ENCODE measurements at places on chromosomes 5 and 9.
A peak's percentile ranks its signal among the peaks of the same experiment; 100 is the strongest.

DNA sequence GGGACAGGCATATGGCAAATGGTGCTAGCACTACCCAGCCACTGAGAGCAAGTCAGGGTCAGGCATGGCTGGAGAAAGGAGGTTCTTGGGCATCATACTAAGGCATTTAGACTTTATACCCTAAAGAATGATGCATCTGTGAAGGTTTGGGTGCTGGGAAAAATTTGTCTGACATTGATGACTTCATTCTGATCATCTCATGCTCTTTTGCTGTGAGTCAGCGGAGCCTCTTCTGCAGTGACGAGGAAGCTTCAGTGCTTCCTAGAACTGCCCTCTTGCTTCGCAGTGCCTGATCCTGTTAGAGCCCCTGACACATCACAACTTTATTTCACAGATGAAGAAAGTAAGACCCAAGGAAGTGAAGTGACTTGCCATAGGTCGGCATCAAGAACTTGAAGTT is 266.6 kb upstream of the GAS1 start:
- no peak for DNase-seq

GRCh38 chr5:176642675-176643490 is 4.4 kb upstream of the TSPAN17 start:
- DNase-seq: no peak

GRCh38 chr5:33067291-33067690 is 356.2 kb downstream of the NPR3 start:
- no peak for DNase-seq

- no peak for DNase-seq
Measured at GRCh38 chr9:134614256-134614655, 27.3 kb upstream of the COL5A1 start.

DNA sequence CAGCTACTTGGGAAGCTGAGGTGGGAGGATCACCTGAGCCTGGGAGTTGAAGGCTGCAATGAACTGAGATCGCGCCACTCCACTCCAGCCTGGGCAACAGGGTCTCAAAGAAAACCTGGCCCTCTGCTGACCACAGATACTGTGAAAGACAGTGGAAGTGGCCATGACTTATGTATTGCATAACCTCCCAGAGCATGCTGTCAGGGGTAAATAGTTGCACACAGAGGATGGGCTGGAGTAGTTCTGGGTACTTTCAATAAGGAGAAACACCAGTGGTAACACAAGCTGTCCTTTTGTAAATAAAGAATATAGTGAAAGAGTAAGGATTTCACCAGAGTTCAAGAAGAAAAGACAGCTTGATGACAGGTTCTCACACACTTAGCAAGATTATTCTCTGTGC is 1.8 kb downstream of the ACER2 start:
- DNase-seq: no peak

DNA sequence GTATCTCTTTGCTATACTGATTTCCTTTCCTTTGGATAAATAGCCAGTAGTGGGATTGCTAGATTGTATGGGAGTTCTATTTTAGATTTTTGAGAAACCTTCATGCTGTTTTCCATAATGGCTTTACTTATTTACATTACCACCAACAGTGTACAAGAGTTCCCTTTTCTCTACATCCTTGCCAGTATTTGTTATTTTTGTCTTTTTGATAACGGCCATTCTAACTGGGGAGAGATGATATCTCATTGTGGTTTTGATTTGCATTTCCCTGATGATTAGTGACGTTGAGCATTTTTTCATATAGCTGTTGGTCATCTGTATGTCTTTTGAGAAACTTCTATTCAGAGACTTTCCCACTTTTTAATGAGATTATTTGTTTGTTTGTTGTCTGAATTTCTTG is 25.8 kb downstream of the NADK2 start:
- DNase-seq: no peak

GRCh38 chr5:141322261-141322660 is 1.7 kb upstream of the TAF7 start:
- no peak for DNase-seq

GRCh38 chr5:96563816-96564215 is 98.4 kb upstream of the CAST start:
- no peak for DNase-seq

DNA sequence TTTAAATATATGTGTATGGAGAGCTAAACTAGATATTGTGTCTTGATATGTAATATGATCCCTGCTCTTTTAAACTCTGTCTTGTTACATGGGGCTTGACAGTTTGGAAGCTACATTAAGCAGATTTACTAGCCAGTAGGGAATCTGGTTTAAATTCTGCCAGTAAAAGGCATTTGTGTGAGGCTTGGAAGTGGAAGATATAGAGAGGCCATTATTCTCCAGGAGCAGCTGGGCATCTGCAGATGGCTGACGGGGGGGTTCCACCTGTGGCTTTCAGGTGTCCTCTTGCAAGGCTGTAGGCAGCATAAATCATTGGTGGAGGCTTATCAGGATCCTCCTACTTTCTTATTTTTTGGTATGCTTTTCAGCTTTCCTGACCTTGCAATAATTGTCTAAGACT is 179.1 kb upstream of the FBXL7 start:
- no peak for DNase-seq

DNA sequence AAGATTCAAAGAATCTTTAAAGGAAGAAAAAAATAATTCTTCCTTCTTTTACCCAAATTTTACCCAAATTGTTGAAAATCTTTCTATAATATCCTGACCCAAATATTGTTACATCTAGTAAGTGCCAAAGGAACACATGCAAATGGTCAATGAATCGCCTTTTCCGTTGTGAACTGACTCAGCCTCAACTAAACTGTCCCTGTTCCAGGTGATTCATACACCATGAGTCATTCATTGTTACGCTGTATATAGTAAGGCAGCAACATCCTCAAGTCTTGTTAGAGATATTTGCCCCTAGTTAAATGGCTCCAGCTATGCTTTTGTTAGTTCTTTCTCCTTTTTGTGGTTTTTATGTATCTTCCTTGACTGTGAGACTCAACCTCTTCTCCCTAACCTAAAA is 9.7 kb downstream of the PTGER4 start:
- no peak for DNase-seq

DNA sequence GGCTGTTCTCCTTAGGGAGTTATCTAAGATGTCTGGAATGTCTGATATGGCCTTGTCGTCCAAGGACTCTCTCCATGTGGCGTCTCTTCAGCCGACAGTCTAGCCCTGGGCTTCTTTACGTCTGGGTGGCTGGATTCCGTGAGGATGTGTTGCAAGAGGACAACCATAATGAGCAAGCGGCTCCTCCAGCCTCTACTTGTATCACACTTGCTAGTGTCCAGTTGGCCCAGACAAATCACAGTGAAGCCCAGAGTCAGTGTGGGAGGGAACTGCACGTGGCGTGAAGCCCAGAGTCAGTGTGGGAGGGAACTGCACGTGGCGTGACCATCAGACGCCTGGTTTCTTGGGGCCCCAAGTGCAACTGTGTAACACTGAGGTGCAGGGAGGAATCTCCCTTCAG is 61.1 kb downstream of the COL23A1 start:
- DNase-seq: no peak

DNA sequence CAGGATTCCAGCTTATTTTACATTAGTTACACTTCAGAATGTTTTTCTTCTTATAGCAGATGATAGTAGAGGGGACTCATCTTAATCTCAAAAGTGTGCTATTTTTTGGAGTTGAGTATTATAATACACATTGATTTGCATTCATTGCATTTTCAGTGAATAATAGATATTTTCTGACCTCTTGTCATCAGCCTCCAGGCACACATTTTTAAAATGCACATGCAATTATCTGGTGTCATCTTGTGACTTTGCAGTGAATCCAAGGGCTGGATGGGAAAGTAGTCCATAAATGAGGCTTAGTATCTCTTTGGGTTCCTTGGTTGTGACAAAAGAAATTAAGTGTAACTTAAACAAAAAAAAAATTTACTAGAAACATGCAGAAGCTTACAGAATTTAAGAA is 28.1 kb upstream of the POU4F3 start:
- no peak for DNase-seq

GRCh38 chr5:66066826-66067225 is 77.3 kb upstream of the SREK1 start:
- no peak for DNase-seq

- no peak for DNase-seq
Measured at GRCh38 chr5:102579379-102579778, 80.6 kb upstream of the SLCO6A1 start.

DNA sequence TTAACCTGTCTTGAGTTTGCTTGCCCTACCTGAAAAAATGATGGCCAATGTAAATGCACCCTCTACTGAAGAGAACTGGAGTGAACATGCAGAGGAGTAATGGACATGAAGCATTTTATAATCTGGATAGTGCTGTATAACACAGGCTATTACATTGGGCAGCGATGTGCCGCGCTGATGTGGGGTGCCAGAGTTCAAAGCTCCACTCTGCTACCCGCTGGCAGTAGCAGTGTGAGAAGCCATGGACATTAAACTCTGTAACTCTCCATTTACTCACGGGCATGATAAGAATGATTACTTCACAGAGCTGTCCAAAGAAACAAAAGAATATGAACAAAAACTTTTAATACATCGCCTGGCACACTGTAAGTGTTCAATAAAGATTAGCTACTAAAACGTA is 7.5 kb upstream of the CDH6 start:
- no peak for DNase-seq

DNA sequence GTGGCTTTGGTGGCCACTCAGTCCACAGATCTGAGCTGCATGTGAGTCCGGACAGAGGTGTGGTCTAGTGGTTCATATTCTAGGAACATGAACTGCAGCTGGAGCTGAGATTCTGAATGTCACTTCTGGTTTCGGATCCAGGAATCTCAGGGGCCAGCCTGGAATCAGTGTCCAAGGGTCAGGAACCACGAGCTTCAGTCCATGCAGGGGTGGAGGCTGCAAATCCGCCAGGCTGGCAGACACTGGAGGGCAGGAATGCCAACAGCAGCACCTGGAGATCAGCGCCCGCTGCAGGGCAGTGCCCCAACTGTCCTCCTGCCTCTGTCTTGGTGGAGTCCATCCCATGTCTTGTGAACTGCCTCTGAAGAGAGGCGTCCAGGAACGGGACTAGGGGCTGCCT is 73.5 kb downstream of the CACNA1B start:
- no peak for DNase-seq

DNA sequence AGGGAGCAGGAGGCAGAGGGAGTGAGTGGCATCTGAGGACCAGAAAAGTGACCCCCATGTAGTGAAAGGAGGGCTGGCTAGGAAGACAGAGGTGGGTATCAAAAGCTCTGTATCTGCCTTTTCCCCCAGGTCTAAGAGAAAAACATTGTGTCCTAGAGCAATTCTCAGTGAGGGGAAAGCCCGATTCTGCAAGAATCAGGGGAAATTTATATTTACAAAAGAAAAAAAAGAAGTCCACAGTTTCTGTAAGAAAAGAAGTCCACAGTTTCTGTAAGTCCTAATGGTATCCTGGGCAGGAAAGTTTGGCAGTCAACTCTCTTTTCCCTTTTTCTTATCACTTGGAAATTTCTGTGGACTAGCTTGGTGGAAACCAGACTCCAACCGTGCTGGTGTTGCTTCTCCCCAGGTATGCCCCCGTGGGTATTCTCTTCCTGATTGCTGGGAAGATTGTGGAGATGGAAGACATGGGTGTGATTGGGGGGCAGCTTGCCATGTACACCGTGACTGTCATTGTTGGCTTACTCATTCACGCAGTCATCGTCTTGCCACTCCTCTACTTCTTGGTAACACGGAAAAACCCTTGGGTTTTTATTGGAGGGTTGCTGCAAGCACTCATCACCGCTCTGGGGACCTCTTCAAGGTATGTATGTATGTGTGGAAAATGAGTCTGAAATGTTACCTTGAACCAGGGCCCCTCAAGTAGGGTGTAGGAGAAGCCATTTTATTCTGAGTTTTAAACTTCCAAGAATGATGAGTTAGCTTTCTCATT is 73.0 kb downstream of the SLC1A3 start:
- DNase-seq: no peak

GRCh38 chr9:135588886-135589595 is 27.5 kb downstream of the PAEP start:
- DNase-seq: no peak

- peak; percentile 25 for DNase-seq
Measured at GRCh38 chr5:1910081-1910760, 27.5 kb upstream of the IRX4 start.

GRCh38 chr5:115480271-115480670 is 64.3 kb downstream of the FEM1C start:
- no peak for DNase-seq

DNA sequence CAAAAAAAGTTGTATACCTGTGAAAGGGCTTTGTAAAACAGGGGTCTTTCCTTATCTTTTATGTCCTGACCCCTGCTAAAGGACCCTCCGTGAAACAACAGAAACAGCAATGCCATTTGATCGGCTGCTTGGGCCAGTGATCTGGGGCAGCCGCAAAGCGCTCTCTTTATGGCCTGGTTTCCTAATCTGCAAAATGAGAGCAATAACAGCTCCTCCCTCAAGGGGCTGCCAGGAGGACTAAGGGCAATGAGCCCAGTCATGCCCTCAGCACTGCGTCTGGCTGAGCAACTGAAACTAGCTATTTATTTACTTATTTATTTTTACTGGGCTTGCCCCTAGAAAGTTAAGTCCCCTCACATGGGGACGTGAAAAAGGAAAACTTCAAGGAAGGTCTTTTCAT is 18.3 kb downstream of the CMBL start:
- no peak for DNase-seq

DNA sequence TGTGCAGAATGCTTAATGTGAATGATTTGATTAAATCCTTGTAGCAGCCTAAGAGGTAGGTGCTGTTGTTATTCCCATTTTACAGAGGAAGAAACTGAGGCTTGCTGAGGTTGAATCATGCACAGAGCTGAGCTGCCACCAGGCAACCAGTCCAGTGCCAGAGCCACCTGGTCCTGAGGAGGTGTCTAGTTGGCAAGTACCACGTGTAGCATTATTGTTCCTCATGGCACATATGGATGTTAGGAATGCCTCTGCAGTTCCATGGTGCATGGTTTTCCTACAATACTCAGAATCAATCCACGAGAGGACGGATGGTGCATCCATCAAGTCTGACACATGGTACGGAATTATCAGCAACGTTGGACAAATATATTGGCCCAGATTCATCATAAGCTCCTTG is 8.9 kb downstream of the UBE2QL1 start:
- DNase-seq: no peak

DNA sequence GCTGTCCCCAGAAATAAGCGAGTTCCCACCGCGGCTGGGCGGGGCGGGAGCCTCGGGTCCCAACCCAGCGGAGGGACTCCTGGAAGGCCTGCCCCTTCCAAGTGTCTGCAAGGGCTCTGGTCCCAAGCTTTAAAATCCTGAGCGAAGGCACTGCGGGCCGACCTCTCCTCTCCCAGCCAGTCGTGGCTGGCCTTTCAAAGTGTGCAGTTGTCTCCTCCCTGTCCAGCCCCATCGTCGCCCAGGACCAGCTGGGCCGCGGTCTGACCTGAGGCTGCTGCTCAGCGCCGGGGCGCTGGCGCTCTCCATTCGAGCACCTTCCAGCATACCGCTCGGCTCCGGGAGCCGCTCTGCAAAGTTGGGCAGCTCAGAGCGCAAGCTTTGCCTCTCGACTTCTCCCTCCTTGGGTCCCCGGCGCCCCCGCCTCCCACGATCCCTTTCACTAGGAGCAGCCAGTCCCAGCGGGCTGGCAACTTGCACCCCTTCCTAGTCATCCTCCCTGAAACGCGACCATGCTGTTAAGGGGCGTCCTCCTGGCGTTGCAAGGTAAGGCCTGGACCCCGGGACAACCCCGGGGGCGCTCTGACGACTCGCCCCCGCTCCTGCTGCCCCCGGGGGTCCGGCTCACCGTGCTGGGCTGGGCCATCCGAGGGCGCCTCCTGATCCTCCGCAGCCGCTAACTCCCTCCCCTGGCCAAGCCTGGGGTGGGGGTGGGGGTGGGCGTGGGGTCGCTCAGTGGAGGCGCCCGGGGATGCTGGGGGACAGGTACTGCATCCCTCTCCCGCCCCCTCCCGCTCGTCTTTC is at the start of gene MAMDC2:
MAMDC2 (plus strand) TSS at position 160 of the 801 bp plus-strand sequence; CDS start at position 510, 350 bp downstream.
- peak; percentile 67 for DNase-seq
